Stimulated activated CD8-positive, alpha-beta memory T cell treated with anti-CD3 and anti-CD28 coated beads, Interleukin-7, amount 100 ng/mL, for 1 hour (primary cell): ENCODE measurements at places on chromosomes 12 and 14.

- DNase-seq: peak; percentile 1
These were observed 233.3 kb upstream of the PPFIA2 start for GRCh38 chr12:81992461-81992860.

DNA sequence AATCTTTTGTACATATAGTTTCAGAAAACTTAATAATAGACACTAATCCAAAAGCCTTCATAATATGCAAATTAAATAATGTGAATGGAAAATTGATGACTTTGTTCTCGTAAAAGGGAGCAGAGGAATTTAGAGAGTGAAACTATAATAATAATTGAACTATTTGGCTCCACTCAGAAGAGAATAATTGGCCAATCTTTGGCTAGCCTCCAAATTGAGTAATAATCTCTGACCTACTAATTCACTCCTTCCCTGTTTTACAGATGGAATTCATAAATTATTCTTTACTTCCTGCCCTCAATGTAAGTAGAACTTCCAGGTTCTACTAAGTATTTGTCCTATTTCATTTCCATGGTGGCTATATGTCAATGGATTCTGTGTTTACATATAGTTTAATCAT lies 15.8 kb downstream of the TRIM9 start:
- no peak for DNase-seq

GRCh38 chr12:55041345-55042055 lies 21.7 kb downstream of the NEUROD4 start:
- DNase-seq: no peak

DNA sequence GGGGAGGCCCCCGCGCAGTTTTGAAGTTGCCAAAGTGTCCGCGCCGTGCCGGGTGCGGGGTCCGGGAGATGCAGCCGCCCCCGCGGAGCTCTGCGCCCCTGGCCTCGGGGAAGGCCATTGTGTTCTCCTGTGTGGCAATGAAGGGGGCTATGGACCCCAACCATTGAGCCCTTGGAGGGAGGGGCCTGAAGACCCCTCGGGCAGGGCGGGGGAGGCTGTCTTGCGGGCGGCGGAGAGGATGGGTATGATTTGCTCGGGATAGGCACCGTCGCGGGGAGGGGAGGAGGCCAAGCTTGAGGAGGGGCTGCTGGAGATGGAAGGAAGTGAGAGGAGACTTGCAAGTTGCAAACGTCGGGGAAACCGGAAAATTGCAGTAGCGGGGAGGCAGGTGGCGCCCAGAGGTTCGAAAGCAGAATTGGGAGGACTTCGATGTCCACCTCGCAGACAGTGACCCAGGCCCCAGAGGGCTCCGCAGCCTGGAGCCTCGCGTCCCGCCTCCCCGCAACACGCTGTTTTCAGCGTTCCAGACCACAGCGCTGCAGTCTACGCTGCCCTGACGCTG lies 25.4 kb downstream of the BCL11B start:
- DNase-seq: no peak

DNA sequence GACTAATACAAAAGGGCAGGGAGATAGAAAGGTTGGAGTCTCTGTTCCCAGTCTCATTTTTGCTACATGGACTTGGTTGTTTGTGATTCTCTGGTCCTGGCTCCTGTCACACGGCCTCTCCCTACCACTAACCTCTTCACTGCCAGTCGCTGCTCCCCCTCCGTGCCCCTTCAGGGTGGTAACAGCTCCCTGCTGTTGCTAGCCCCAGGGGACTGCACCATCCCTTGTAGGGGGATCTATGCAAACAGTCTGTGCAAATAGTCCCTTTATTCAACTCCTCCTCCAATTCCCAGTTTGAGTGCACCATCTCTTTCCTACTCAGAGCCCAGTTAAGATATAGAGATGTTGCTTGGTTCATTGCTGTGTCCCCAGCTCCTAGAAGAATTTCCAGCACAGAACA lies 51.1 kb downstream of the CCDC60 start:
- DNase-seq: no peak

- no peak for DNase-seq
These were observed 79.1 kb upstream of the EEA1 start for GRCh38 chr12:93008044-93008778.

DNA sequence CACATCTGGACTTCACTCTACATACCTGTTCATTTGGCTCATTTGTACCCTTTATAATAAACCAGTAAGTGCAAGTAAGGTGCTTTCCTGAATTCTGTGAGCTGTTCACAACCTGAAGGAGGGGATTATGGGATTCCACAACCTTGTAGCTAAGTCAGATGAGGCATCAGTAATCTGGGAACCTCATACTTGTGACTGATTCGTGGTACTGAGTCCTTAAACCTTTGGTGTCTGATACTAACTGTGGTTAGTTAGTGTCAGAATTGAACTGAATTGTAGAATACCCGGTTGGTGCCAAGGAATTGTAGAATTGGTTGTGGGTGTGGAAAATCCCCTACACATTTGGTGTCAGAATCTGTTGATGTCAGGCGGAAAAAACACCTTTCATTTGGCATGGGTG lies 83.4 kb downstream of the TMX1 start:
- DNase-seq: no peak

GRCh38 chr12:94458877-94459727 lies 565 bp downstream of the CEP83 start:
- no peak for DNase-seq

DNA sequence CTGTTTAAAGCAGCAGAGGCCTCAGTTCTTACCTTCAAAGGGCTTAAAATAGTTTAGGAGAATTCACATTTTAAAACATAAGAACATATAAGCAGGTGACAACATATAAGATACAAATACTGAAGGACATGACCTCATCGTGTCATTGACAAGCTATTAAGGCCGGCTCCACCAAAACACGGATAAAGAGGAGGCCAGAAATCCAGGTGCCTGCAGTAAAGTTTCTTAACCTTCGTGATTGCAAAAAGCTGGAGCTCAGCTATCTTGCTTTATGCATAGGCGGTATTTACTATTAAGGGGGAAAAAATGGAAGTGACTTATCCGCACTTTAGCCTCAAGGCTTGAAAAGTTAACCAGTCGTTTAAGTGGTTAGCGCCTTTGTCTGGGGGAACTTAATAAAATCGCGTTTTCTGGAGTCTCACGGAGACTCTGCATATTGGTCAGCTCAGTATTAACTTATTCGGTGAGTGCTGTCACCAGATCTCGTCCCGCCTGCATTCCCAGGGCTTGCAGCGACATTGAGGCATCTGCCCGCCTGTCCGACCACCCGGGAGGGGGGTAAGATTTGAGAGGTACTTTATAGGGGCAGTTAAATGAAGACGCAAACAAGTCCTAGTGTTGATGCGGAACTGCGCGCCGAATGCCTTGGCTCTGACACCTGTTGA lies 1.1 kb upstream of the SP1 start:
- DNase-seq: no peak

DNA sequence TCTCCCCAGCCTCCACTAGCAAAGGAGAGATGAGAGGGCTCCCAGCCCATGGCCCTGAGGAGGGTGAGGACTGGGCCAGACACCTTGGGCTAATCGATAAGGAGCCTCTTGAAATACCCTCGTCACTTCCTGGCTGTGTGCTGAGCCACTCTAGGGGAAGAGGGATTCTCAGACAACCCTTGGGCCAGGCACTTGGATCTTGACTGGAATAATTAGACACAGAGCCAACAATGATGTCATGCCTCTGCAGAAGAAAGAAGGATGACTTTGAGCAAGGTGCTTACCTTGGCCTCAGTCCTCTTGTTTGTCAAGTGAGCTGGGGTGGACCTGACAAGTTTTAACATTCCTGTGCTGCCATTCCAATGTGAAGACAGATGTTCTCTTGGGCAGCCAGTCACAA lies 83.1 kb downstream of the LRRC74A start:
- DNase-seq: no peak

DNA sequence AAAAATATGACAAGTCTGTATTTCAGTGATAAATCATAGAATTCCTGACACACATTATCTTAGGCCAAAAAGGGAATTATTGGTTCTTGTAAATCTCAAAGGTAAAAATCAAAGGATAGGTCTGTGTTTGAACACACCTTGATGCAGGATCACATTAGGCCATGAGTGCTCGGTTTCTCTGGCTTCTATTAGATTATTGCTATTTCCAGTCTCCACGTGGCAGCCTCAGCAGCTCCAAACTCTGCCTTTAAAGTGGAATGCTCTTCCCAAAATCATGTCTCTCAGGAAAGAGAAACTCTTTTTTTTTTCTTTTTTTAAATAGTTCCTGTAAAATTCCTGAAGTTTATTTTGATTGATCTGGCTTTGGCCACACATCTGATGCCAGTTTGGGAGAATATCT lies 105.6 kb upstream of the FRMD6 start:
- no peak for DNase-seq

GRCh38 chr12:23555180-23555824 lies 394.2 kb downstream of the SOX5 start:
- DNase-seq: no peak

GRCh38 chr12:112349431-112349830 lies 32.8 kb downstream of the HECTD4 start:
- DNase-seq: no peak

- no peak for DNase-seq
These were observed 25.4 kb downstream of the ATG14 start for GRCh38 chr14:55386037-55386808.

DNA sequence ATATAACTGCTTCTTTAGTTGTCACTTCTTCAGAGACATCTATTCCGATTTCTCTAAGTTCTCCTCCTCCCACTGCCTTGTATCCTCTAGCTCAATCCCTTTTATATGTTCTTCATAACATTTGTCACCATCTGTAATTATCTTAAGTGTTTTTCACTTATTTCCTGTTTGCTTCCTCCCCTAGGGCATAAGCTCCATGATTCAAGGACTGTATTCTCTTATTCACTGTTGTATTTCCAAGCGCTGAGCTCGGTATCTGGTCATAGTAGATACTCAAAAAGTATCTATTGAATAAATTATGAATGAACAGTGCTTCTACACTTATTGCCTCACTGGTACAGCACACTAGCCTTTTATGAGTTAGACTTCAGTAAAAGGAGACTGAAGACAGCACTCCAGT lies 109.0 kb upstream of the TMPO start:
- DNase-seq: no peak

- DNase-seq: no peak
These were observed 16.2 kb downstream of the NT5DC3 start for GRCh38 chr12:103824845-103825244.

DNA sequence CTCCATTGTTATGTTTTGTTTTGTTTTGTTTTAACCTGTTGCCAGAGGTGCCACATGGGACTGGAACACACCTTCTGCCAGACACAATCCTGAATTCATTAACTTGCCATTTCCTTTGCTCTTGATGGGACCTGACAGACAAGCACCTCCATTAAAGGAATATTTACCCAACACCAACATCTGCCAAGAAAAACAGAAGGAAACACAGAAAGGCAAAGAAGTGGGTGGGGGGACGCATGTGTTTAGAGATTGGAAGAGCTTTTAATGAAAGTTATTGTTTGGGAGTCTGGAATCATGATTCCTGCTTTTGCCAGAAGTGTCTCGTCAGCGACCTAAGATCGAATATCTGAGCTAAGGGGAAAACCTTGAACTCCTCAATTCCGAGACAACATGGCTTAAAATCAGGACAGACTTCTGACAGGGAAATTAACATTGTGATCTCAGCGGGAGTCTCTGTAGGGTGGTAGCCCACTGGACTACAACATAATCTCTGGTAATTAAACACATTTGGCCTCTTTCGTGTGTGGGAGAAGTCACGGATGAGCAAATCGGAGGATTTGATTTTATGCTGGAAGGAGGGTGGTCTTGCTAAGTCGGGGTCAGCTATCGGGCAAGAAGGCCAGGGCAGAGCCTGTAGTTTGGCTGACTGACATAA lies 210.4 kb upstream of the FAR2 start:
- DNase-seq: no peak

DNA sequence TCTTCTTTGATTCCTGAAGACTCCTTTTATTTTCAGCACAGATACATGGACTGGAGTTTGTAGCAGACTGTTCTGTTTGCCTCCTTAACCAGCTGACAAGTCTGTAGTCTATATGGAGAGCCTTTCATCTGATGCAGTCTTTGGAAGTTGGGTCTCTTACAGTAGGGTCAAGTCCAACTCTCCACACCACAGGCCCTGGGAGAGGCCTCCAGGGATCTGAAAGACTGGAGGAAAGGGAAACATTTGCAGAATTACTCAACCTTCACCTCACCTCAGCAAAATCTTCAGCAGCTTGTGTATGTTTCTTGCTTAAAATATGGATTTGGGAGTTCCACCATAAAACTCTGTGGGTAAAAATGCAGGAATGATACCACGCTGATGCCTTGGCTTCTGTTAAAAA lies 188.4 kb downstream of the MSRB3 start:
- DNase-seq: no peak

- DNase-seq: no peak
These were observed 200.9 kb downstream of the GRIN2B start for GRCh38 chr12:13780453-13780852.

GRCh38 chr12:103769240-103769945 lies 71.6 kb downstream of the NT5DC3 start:
- DNase-seq: no peak
